ENCODE measurements at places on chromosomes 3 and 15.

GRCh38 chr3:22933841-22934116, 269.3 kb upstream of the UBE2E2 start:
- DNase-seq, result no peak

- no peak for DNase-seq
These were observed 2.1 kb upstream of the FBXL22 start for GRCh38 chr15:63595065-63595464.

- DNase-seq, result no peak
These were observed 12.6 kb downstream of the EFCAB12 start for GRCh38 chr3:129415830-129416229.

- DNase-seq, result no peak
These were observed 136.8 kb downstream of the TBL1XR1 start for GRCh38 chr3:177060492-177060891.

DNA sequence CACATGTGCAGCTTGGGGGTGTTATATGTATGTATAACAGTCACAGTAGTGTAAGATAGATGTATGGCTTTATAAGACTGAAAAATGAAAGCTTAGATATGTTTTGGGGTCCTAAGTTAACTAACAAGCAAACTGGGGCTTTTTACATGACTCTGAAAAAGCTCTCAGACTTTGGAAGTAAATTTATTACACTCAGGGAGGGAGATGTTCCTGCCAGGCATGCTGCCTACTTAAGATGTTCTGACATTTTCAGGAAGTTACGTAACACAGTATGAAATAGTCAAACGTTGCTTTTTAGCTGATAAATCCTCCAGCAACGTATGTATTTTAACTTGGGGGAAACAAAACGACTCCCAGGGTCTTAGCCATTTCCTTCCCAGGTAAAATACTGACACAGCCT, 1.7 kb upstream of the IFT57 start:
- DNase-seq, result no peak

- no peak for DNase-seq
These were observed 108.9 kb downstream of the ATG7 start for GRCh38 chr3:11381141-11381540.

DNA sequence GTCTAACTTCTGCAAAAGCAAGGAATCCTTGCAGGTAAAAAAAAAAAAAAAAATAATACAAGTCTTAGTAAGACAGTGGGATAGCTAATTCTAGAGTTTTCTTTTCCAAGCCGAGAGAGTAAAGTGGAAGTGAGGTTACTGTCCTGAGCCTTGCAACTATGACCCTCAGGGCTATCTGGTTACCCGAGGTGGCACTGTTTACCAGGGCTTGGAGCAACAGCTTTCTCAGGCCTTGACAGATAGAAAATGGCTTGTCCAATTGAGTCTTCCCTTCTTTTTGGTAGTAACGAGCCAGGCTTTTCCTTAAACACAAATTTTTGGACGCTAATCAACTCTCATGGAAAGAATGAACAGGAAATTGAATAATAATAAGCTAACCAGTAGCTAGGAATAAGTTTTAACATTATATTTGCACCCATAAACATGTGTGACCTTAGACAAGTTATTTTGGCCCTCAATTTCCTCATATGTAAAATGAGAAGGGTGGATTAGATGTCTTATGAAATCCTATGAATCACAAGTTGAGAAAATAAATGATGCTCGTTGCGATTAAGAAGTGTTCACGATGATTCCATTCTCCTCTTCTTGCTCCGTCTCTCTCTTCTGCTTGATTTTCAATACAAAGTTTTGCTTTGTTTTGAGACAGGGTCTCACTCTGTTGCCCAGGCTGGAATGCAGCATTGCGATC, 236.9 kb upstream of the KBTBD8 start:
- DNase-seq, result no peak

DNA sequence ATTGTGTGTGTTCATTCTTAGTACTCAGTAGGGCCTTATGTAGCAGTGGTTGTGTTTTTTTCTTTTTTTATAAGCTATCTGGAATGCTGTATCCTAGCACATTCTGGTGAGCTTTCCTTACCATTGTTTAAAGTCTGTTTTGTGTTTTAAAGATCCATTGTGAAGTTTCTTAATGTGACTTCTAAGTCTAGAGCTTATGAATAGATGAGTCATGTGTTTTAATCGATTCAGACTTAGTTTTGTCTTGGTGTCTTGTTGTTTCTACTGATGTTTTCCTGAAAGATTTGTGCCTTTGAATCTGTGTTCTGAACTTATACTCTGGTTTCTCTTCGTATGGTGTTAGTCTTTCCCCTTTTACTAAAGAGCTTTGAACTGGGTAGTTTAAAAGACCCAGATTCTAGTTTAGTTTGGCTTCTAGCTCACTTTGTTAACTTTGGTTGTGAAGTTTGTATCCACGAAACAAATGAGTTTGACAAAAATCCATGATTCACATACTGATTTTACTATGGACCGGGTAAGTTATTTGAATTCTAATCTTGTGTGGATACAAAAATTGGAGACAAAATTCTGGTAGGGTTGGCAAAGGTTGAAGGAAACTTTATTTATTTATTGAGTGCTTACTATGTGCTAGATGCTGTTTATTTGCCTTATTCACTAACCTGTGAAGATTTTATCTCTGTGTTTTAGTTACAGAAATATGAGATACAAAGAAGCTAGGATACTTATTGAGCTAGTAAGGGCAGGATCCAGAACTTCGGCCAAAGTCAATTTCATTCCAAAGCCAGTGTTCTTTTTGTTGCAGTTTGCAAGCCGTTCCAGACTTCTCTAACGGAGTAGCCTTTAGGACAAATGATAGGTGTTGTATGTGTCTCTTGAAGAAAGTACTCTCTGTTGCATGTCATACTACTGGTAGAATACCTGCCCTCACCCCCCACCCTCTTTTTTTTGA, 24.8 kb downstream of the AKAP13 start:
- no peak for DNase-seq

DNA sequence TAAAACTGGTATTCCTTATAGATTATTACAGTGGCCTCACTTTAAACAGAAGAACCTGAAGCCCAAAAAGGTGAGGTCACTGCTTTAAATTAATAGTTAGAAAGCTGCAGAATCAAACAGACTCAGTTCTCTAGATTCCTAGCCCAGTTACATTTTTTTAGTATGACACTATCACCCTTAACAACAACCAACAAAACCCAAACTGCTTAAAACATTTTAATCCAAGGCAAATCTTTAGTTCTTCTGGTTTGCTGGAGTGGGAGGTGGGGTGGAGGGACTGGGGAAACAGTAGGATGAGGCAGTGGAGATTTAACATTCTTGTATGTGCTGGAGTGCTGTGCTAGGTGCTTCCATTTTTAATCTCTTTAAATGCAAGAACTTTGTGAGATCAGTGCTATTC, 631.6 kb upstream of the KCNMB2 start:
- no peak for DNase-seq

DNA sequence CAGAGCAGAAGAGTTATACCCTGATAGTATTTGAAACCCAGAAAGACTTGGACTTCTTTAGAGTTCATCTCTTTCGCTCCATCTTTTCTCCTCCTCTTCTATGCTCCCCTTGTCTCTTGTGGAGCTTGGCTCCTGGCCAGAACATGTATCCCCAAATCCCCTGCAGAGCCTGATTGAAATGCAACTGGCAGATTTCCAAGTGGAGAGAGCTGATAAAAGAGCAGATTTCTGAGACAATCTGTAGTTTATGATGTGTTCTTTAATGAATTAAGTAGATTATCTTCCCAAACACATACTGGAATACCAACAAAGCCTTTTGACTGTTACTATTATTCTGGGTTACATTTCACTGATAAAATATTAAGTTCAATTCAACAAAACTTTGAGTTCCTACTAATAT, 33.4 kb downstream of the UNC13C start:
- DNase-seq, result no peak

DNA sequence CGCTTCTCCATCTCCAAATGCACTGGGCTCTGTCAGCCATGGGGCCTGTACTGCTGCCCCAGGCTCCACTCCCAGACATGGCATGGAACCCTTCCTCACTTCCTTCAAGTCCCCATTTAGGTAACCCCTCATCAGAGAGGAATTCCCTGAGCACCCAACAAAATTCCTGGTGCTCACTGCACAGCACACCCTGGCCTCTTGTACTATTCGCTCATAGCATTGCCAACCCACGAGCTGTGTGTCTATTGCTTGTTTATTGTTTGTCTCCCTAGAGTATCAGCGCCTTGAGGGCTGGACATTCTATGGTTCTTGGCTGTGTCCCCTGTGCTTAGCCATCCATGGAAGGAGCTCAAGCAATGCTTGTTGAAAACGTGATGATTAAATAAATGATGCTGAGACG, 46.1 kb upstream of the SLCO2A1 start:
- DNase-seq, result no peak

DNA sequence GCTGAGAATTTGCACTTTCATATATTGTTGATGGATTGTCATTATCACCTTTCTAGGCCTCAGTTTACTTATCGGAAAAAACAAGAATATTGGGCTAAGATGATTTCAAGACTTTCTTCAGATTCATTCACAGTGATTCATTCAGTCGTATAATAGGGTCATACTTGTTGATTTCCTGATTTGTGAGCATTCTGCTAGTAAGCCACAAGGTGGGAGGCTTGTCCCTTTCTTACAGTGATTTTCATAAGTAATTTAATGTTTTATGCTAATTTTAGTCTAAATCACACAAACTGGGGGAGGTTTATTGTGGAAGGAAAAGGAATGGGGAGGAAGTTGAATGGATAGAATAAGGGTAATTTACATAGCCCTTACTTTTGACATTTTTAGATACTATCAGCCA, 126.8 kb upstream of the GOLGA6L4 start:
- DNase-seq, result peak; percentile 5

DNA sequence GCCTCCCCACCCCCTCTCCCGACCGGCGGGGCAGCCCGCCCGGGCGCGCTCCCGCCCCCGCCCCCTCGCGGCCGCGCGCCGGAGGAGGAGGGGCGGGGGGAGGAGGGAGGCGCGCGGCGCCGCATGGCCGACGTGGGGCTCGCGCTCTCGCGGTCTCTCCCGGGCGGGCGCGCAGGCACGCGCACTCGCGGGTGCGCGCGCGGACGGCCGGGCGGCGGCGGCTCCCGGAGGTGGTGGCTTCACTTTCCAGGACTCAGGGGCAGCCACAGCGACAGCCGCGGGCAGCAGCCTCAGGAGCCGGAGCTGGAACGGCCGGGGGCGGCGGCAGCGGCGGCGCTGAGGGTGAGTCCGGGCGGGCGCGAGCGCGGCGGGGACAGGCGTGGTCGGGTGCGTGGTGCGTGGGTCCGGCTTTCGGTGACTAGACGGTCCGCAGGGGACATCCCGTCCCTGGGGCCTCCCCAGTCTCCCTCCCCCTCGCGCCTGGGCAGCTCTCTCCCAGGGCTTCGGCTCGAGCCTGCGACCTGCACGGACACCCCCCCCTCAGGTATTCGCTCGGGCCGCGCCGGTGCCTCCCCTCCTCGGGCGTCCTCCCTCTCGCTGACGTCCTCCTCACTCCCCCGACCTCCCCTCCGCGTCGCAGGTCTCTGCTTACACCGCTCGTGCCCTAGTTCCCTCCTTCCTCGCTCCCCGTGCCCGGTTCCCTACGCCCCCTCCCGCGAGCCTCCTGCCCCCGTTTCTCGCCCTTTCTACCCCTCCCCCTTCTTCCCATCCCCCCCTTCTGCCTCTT, at the start of gene UBE2E2:
Gene UBE2E2 (plus strand): TSS at position 407 of the 787 bp plus-strand sequence.
- peak; percentile 71 for DNase-seq

- DNase-seq, result no peak
These were observed 21.3 kb downstream of the EPHB3 start for GRCh38 chr3:184582646-184583577.

DNA sequence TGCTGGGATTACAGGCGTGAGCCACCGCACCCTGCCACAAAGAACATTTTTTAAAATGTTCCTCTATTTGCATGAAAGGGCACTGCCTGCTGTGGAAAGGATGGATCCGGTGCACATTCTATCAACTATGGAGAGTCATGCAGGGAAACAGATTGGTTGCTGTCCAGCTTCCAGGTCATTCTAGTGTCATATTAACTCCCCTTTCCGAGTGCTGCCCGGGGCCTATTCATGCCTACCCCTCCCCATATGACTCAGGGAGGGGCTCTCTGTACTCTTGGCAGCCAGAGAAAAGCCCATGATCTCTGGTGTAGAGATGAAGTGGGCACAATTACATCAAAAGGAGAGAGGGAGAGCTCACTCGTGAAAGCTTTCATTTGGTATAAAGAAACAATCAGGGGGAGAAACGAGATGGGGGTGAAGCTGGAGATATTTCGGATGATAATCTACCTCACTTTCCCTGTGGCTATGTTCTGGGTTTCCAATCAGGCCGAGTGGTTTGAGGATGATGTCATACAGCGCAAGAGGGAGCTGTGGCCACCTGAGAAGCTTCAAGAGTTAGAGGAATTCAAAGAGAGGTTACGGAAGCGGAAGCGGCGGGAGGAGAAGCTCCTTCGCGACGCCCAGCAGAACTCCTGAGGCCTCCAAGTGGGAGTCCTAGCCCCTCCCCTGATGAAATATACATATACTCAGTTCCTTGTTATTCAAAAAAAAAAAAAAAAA, 16.1 kb upstream of the AHSG start:
- no peak for DNase-seq

GRCh38 chr3:141103067-141103466, 51.9 kb downstream of the SPSB4 start:
- DNase-seq, result no peak

- DNase-seq, result no peak
These were observed 758.4 kb upstream of the ROBO1 start for GRCh38 chr3:80526153-80526552.

All from RWPE1 (cell line).